ENCODE measurements at places on chromosomes 2 and 18. TPM values are rescaled to one million over a fixed set of nuclear protein-coding genes. Genes with fewer than 3 reads are reported as not detected.

DNA sequence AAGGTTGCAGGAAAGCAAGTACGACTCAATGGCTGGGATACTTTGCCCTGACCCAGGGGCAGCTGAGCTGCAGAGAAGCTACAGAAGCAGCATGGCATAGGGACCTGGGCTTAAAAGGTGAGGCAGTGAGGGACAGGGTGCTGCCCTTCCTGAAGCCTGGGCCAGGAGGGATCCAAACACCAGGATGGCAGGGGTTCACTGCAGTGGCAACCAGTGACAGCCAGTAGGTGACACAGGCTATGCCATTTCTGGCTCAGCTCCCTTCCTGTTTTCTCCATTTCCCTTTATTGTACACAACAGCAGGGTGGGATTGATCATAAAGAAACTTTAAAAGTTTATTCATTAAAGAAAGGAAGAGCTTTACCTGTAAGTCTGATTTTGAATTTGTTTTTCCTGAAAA, 48.8 kb downstream of the CABYR start:
- no peaks in the 10 kb centered on the region for H3K36me3 ChIP-seq
- H3K4me3 ChIP-seq: no peak overlapping the region
- no peak overlapping the region for H3K27ac ChIP-seq
- peaks cover 10% of the 10 kb centered on the region for H3K27me3 ChIP-seq

DNA sequence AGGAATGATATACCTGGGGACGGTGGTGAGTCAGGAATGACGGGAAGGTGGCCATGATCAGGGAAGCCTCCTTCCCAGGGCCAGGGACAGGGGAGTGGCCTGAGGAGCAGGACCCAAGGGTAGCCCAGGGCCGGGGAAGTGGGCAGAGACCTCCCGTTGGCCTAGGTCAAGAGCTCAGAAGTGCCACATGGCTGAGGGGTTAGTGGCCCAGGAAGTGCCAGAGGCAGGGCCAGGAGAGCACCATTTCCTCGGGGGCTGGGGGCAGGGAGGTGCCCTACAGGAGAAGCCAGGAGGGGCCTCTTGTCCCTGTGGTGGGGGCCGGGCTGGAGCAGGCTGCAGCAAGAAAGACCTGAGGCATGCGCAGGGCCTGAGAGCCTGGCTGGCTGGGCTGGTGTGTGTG, 152.3 kb upstream of the ZSWIM2 start:
- DNase-seq: no peak
- H3K36me3 ChIP-seq: no peaks in the 10 kb centered on the region
- H3K4me1 ChIP-seq: no peaks in the 10 kb centered on the region
- H3K27me3 ChIP-seq: no peaks in the 10 kb centered on the region
- no peak overlapping the region for H3K27ac ChIP-seq

SNED1 gene
- 0.24 TPM for polyA plus RNA-seq

- H3K4me3 ChIP-seq: no peak overlapping the region
- DNase-seq: no peak
- H3K36me3 ChIP-seq: no peaks in the 10 kb centered on the region
Observed at GRCh38 chr2:39650468-39650867, 15.2 kb upstream of the TMEM178A start.

- peaks cover 28% of the 10 kb centered on the region for H3K36me3 ChIP-seq
- peaks cover 20% of the 10 kb centered on the region for H3K4me1 ChIP-seq
- no peak overlapping the region for H3K4me3 ChIP-seq
- DNase-seq: peak; percentile 19
- no peak overlapping the region for H3K27ac ChIP-seq
- H3K27me3 ChIP-seq: peaks cover 11% of the 10 kb centered on the region
Observed at GRCh38 chr2:130336877-130337734, 5.6 kb upstream of the IMP4 start.

- peaks cover 12% of the 10 kb centered on the region for H3K27me3 ChIP-seq
- no peak overlapping the region for H3K27ac ChIP-seq
- H3K36me3 ChIP-seq: peaks cover 5% of the 10 kb centered on the region
- DNase-seq: no peak
- H3K4me3 ChIP-seq: no peak overlapping the region
- no peaks in the 10 kb centered on the region for H3K4me1 ChIP-seq
Observed at GRCh38 chr2:110740747-110741349, 8.5 kb downstream of the ACOXL start.
